ENCODE measurements at places on chromosomes 12 and 14.
A peak's percentile ranks its signal among the peaks of the same experiment; 100 is the strongest.

DNA sequence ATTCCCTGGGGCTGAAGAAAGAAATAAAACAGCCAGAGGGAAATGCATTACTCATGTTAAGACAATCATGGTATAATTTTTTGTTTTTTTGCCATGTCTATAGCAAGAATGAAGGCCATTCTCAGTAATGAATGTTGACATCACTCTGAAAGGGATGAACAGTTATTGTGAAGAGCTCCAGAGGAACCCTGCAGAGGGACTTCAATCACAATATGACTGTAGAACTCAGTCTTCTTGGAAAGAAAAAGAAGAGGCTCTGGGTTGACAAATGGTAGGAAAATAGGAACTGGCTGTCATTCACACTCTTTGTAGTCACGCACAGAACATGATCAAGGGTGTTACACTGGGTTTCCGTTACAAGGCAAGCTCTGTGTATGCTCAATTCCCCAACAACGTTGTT lies 73.8 kb upstream of the DACT1 start:
- no peak for DNase-seq
- no peak overlapping the region for H3K4me3 ChIP-seq
- H3K27ac ChIP-seq = no peak overlapping the region
- H3K4me1 ChIP-seq = no peaks in the 10 kb centered on the region

DNA sequence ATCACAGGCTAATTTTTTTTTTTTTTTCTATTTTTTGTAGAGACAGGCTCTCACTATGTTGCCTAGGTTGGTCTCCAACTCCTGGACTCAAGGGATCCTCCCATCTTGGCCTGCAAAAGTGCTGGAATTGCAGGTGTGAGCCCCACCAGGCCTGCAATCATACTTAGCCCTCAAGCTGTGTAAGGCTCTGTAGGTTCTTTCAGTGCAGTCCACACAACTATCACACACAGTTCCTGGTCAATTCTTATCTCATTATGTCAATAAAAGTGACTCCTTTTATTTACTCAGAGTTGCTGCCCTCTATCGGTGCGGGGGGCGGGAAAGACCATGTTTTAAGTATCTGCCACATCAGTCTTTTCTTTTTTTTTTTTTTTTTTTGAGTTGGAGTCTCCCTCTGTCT lies 29.0 kb downstream of the SLC2A3 start:
- H3K4me1 ChIP-seq = peaks cover 25% of the 10 kb centered on the region
- no peaks in the 10 kb centered on the region for H3K27me3 ChIP-seq
- peak overlapping the region; percentile 54 for H3K27ac ChIP-seq
- H3K4me3 ChIP-seq = no peak overlapping the region

- H3K27me3 ChIP-seq = no peaks in the 10 kb centered on the region
- H3K4me3 ChIP-seq = no peak overlapping the region
- no peak overlapping the region for H3K27ac ChIP-seq
- H3K4me1 ChIP-seq = no peaks in the 10 kb centered on the region
- no peaks in the 10 kb centered on the region for H3K36me3 ChIP-seq
Observed at GRCh38 chr12:20436316-20436715, 68.0 kb downstream of the PDE3A start.

- DNase-seq = no peak
- no peaks in the 10 kb centered on the region for H3K4me1 ChIP-seq
- H3K4me3 ChIP-seq = no peak overlapping the region
- H3K27ac ChIP-seq = no peak overlapping the region
Observed at GRCh38 chr12:80282761-80283160, 161.3 kb upstream of the PTPRQ start.

DNA sequence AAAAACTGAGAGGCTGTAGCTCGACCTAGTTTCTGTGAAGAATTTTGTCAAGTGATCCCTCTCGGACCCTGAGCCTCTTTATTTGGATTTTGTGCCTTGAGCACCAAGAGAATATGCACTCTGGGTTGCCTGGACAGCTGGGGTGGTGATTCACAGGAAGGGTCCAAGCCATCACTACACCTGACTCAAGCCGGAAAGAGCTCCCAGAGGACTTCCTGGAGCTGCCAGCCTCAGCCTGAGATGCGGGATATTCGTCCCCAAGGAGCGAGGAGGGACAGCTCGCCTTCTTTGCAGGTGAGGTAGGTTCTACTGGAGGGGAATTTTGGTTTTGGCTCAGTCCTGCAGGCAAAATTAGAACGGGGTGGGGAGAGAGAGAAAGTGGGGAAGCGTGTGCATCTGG lies 94.3 kb downstream of the GALNT8 start:
- no peaks in the 10 kb centered on the region for H3K36me3 ChIP-seq
- H3K4me1 ChIP-seq = no peaks in the 10 kb centered on the region
- no peak overlapping the region for H3K4me3 ChIP-seq
- peaks cover 43% of the 10 kb centered on the region for H3K27me3 ChIP-seq
- DNase-seq = no peak
- H3K27ac ChIP-seq = no peak overlapping the region

GRCh38 chr14:60775296-60775695 lies 40.7 kb downstream of the MNAT1 start:
- H3K27ac ChIP-seq = no peak overlapping the region
- DNase-seq = no peak
- H3K4me3 ChIP-seq = no peak overlapping the region
- H3K4me1 ChIP-seq = peaks cover 7% of the 10 kb centered on the region
- no peaks in the 10 kb centered on the region for H3K27me3 ChIP-seq
- no peaks in the 10 kb centered on the region for H3K36me3 ChIP-seq

GRCh38 chr12:47849261-47849660 lies 29.6 kb upstream of the HDAC7 start:
- H3K36me3 ChIP-seq = no peaks in the 10 kb centered on the region
- H3K4me1 ChIP-seq = no peaks in the 10 kb centered on the region
- DNase-seq = no peak
- H3K27me3 ChIP-seq = no peaks in the 10 kb centered on the region
- H3K27ac ChIP-seq = no peak overlapping the region

DNA sequence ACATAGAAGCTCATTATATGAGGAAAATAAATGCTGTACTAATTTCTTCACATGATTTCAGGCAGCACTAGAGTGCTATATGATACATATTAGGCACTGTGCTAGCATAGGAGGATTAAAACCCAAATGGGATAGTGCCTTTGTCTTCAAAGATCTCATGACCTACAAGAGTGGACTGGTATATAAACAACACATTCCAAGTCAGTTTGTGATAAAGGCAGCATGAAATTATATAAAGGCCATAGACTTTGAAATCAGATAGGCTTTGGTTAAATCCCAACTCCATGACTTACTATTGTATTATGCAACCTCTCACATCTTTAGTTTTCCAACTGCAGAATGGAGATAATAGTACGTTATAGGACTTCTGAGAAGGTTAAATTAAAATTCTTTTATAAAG lies 179.7 kb downstream of the RAD51B start:
- no peak for DNase-seq
- no peaks in the 10 kb centered on the region for H3K36me3 ChIP-seq
- no peaks in the 10 kb centered on the region for H3K27me3 ChIP-seq
- H3K4me1 ChIP-seq = peaks cover 8% of the 10 kb centered on the region

DNA sequence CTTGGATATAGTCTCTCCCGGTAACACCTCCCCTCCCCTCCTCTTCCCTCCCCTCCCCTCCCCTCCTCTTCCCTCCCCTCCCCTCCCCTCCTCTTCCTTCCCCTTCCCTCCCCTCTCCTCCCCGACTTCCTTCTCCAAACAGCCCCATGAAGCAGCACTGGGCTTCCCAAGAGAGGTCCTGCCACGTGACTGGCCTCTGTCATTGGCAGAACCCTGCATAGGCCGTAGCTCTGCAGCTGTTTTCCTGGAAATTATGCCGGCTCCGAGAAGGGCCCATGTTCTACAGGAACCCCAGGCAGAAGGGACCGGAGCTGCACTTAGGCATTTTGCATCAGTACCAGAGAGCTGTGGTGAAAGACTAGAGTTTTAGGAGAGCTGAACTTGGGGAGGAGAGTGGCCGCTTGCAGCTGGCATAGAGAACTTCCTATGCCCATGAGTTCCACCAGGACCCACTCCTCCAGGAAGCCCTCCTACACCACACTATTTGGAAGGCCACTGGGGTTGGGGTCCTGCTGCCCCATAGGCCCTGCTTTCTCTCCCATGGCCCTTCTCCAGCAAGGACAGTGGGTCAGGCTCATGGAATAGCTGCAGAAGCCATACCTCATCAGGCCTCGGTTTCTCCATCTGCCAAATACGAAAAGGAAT lies 5.1 kb upstream of the TNFAIP2 start:
- no peak for DNase-seq
- no peak overlapping the region for H3K27ac ChIP-seq
- H3K4me1 ChIP-seq = peaks cover 35% of the 10 kb centered on the region
- H3K36me3 ChIP-seq = peaks cover 23% of the 10 kb centered on the region

DNA sequence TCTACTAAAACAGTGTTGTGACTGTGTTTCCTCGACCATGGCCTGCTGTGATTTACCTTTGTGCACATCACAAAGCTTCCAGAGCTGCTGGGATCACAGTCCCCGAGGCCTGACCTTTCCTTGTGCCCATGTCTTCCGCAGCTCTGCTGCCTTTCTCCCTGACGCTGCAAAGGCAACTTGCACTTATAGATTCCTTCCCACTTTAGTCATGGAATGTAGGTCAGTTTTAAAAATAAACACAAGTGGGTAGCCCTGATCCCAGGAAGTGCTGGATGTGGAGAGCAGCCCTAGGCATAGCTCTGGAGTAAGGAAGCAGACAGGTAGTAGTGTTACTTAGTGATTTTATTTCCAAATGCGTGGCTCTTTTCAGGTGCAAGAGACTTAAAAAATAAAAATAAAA lies 825.7 kb downstream of the AACS start:
- no peak for DNase-seq
- H3K27ac ChIP-seq = no peak overlapping the region
- no peaks in the 10 kb centered on the region for H3K36me3 ChIP-seq
- H3K27me3 ChIP-seq = no peaks in the 10 kb centered on the region
- no peak overlapping the region for H3K4me3 ChIP-seq
